RPMI7951 (cell line): ENCODE measurements at places on chromosomes 2 and 18.
A peak's percentile ranks its signal among the peaks of the same experiment; 100 is the strongest.

GRCh38 chr2:208674919-208675318 lies 268.3 kb downstream of the PTH2R start:
- DNase-seq, result no peak

- no peak for DNase-seq
These were observed 17.9 kb downstream of the LDLRAD4 start for GRCh38 chr18:13236411-13236810.

- DNase-seq, result peak; percentile 89
These were observed 38.5 kb downstream of the PSMG2 start for GRCh38 chr18:12741351-12741750.

- no peak for DNase-seq
These were observed 25.4 kb upstream of the FMNL2 start for GRCh38 chr2:152309352-152310214.

DNA sequence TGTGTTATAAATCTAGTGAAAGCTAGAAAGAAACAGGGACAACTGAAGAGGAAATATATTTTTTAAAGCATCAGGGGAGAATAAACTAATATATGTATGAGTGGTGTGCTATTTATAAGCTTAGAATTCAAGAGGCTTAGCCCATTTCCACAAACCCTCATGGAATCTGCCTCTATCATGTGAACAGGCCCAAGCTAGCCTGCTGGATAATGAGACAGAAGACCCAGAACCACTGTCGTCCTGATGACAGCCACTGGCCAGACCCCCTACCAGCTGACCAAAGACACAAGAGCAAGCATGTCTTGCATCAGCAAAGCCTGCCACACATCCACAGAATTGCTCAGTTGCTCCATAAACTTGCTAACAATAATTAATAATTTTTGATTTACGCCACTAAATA lies 382.3 kb upstream of the NXPH2 start:
- no peak for DNase-seq

GRCh38 chr18:58105888-58106260 lies 61.8 kb downstream of the NEDD4L start:
- peak; percentile 19 for DNase-seq

DNA sequence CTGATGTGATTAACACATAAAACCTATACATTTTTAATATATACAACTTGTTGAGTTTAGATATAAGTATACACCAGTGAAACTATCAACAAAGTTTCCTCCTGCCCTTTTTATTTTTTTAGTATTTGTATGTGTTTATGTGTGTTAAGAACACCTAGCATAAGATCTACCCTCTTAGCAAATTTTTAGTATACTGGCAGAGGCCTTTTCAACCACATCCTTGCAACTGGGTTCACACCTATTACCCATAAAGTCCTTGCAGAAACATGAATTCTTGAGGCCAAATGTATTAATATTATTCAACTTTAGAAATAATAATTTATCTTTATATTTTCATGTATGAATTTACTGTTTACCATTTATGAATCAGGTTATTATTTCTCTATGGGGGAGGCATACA lies 119.7 kb upstream of the CRIM1 start:
- no peak for DNase-seq

DNA sequence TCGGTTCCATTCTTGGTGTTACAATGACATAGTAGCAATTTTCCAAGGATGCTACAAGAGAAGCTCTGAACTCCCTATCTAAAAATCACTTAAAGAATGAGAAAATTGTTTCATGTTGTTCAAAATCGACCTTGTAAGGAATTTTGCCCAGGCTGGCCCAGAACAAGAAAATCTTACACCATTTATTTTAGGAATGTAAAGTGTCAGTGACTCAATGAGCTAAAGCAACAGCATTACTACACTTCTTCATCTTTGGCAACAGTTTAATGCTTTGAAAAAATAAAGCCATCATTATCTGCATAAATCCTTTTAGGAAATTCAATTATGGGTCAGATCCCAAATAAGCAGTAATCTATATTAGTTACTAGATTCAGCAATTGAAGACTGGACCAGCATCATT lies 38.6 kb downstream of the SLC25A12 start:
- DNase-seq, result no peak

- no peak for DNase-seq
These were observed 77.0 kb upstream of the SPOPL start for GRCh38 chr2:138424436-138425140.
